Activated naive CD8-positive, alpha-beta T cell treated with anti-CD3 and anti-CD28 coated beads, Interleukin-2, amount 50 U/mL, for 16 hours (primary cell): ENCODE measurements at places on chromosomes 2 and 18.

GRCh38 chr18:78980777-78981380 is 1.3 kb downstream of the SALL3 start:
- DNase-seq: no peak

DNA sequence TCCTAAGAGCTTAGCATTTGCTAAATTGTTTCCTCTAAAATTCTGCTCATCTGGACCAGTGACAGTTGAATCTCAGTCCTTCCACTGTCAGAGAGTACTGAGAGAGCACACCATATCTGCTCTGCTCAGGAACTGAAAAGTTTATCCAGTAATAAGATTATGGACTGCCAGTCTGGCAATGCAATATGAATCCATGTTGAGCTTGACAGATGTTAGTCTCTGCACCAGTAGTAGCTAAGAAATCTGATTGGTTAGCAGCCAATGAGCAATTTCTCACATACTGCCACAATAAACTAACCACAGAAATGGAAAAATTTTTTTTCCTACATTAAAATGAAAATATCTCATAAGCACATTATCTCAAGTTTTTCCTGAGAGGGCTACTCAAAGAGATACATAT is 2.3 kb downstream of the PRKD3 start:
- no peak for DNase-seq

DNA sequence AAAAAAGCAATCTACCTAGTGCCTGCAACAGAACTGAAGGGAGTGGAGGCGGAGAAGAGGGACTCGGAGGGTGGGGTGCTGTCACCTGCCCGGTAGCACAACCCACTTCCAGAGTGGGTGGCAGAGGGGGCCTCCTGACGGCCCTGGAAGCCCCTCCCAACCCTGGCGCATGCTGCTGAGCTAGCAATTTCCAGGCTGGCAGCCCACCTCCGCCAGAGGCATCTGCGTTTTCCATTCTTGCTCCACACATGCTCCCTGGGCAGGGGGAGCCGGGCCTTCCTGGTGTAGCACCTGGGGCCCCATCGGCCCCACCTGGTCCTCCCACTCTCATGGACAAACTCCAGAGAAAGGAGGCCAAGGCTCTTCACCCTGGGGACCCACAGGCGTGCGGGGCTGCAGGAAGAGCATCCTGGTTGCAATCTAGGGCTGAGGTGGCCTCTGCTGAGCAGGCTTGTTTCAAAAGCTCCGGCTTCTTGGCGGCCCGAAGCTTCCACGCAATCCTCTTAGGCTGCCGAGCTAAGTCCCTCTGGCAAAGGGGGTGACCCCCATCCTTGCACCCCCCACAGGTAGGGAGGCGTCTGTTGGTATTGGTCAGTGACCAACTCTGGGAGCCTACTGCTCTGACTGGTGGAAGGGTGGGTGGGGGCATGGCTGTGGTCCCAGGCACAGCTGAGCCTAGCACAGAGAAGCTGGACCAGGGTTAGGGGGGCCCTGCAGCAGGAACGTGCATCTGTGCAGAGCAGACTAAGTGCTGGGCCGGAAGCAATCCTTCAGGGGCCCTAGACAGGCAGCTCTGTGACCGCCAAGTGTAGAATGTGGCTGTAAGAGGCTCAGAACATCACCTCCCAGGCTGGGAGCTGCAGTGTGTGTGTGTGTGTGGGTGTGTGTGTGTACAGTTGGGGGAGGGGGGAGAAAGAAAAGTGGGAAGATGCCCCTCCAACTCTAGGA is 2.6 kb downstream of the HS6ST1 start:
- no peak for DNase-seq

- no peak for DNase-seq
These were observed 108.4 kb upstream of the SNTG2 start for GRCh38 chr2:842151-842803.

DNA sequence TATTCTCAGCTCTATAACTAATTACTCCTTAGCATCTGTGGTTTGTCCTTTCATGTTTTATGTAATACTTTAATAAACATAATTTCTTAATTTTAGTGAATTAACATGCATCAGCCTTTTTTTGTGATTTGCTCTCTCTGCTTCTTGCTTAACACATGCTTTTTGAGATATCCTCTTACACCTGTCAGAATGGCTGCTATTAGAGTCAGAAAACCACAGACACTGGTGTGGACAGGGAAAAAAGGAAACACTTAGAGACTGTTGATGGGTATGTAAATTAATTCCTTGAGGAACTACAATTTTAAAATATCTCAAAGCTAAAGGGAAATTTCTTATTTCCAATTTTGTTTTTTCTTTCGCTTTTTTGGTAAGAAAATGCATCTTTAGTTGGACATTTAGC is 549.0 kb downstream of the ZNF804A start:
- DNase-seq: no peak

DNA sequence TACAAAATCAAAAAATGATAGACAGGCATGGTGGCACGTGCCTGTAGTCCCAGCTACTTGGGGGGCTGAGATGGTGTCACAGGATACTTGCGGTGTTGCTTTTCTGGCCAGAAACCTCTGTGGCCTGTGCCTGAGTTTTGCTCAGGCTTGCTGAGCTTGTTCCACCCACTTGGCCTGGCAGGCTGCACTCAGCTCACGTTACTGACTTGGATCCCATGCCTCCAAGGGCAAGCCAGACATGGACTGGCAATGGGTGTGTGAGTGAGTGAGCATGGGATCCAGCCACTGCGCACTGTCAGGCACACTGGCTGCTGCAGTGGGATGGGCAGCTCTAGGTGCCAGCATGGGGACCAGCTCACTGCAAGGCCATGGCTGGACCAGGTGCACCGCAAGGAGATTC is 67.9 kb downstream of the NCAPH start:
- DNase-seq: no peak

DNA sequence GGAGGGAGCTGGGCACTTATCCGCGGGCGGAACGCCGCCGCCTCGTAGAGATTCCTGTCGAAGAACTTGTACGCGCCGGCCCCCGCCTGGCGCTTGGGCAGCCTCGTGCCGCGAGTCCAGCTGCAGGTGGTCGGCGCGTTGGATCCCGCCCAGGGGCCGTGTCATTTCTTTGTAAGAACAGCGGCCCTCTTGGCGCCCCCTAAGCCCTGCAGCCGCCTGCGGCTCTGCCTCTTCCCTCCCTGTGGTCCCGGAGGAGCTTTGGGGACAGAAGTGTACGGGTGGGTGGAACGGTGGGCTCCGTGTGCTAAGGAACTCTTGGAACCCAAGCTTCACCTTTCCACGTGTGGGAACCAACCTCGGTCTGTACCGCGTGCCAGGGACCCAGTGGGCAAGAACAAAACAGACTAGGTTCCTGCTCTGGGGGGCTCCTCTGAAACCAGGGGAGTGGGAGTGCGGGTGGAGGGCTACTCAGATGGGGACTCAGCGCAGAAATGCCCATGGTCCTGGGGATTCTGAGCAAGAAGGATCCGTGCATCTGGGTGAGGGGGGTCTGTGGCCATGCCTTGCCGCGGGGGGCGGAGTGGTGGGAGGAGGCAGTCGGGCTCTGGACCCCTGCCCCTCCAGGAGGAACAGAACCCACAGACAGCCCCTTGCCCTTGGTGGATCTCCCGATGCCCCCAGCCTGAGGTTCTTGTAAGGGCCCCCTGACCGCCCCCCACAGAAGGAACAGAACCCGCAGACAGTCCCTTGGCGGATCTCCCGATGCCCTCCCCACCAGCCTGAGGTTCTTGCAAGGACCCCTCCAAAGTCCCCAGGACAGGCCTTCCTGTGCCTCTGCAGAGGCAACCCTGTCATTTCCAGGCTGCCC is 1.5 kb downstream of the GPC1 start:
- no peak for DNase-seq

DNA sequence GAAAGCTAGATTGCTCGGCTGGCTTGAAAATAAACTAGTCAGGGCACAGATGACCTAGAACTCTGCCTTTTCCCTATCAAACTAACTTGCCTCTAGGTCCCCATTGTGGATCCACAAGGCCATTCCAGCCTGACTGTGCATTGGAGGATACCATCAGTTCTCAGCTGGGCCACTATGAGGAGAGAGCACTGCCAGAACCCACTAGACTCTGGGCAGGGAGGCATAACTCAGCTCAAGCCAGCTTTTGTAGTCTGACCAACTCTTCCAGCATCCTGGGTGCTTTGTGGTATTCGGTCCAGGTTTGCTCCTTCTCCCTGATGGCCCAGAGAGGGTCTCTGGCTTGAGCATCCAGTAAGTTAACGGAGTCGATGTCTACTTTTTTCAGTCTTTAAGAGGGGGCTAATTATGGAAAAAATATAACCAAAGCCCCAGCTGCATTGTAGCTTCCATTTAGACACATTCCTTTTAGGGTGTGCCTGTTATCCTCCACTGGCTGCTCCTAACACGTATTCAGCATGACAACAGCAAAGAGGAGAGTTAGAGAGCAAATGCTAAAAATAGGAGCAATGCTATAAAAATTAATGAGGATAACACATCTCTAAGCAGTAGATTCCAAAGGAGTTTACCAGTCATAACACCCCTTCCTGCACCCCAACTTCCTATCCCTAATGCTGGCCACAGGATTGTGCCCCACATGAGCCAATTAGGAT is 15.2 kb downstream of the GKN2 start:
- DNase-seq: no peak
